ENCODE measurements at places on chromosomes 2 and 18. TPM values are rescaled to one million over a fixed set of nuclear protein-coding genes. Genes with fewer than 3 reads are reported as not detected.

- no peaks in the 10 kb centered on the region for H3K27me3 ChIP-seq
- H3K36me3 ChIP-seq, result no peaks in the 10 kb centered on the region
- H3K27ac ChIP-seq, result no peak overlapping the region
- no peak for DNase-seq
- H3K4me3 ChIP-seq, result no peak overlapping the region
Measured at GRCh38 chr2:31254237-31255203, 20.6 kb downstream of the EHD3 start.

DNA sequence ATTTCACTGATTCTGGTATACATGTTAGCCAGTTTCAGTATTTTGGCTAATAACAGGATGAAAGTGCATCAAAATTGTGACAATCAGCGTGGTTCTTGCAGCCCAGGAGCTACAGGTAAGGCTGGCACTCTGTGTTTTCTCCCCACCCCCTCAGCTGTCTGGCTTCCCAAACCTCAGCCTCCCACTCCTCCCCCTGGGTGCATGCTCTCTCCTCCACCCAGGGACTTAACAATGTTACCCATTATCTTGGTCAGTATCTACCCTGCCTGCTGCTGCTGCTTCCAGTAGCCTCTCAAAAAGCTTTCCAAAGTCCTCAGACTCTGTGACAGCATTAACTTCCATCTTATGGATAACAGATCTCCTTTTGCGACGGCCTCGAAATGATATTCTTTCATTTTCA lies 41.0 kb downstream of the TRABD2A start:
- H3K27ac ChIP-seq, result no peak overlapping the region
- H3K4me3 ChIP-seq, result no peak overlapping the region
- no peaks in the 10 kb centered on the region for H3K4me1 ChIP-seq
- H3K27me3 ChIP-seq, result no peaks in the 10 kb centered on the region
- DNase-seq, result no peak

- H3K4me3 ChIP-seq, result no peak overlapping the region
- no peaks in the 10 kb centered on the region for H3K4me1 ChIP-seq
- no peak overlapping the region for H3K27ac ChIP-seq
- H3K36me3 ChIP-seq, result no peaks in the 10 kb centered on the region
Measured at GRCh38 chr2:49105506-49105905, 48.8 kb downstream of the FSHR start.

Gene CYTIP
- total RNA-seq, result 0.75 TPM

DNA sequence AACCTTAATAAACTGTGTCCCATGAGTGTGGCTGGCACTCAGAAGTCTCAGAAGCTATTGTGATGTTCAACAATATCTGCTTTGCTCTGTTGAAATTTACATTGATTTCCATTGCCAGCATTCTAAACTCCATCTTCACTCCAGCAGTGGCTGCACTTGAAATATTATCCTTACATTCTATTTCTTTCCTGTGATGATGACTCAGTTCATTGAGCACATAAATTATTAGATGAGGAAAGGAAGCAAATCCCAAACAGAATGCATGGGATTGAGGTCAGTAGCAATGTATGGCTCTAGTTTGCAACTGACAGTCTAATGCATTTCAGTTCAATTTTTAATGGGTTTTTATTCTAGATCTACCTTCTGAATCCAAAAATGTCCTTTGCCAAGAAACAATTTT lies 92.4 kb upstream of the TTN start:
- H3K4me1 ChIP-seq, result no peaks in the 10 kb centered on the region
- no peak overlapping the region for H3K27ac ChIP-seq
- no peaks in the 10 kb centered on the region for H3K27me3 ChIP-seq
- no peak for DNase-seq
- no peak overlapping the region for H3K4me3 ChIP-seq
- H3K36me3 ChIP-seq, result peaks cover 4% of the 10 kb centered on the region

GRCh38 chr2:173043476-173043875 lies 32.2 kb upstream of the MAP3K20 start:
- H3K4me1 ChIP-seq, result peaks cover 11% of the 10 kb centered on the region
- no peaks in the 10 kb centered on the region for H3K36me3 ChIP-seq
- DNase-seq, result peak; percentile 73
- no peak overlapping the region for H3K4me3 ChIP-seq

Gene ARHGEF4
- 5.2 TPM for total RNA-seq

Gene KCNS3
- 2.3 TPM for total RNA-seq

Gene LIMS3
- total RNA-seq, result 5.4 TPM

DNA sequence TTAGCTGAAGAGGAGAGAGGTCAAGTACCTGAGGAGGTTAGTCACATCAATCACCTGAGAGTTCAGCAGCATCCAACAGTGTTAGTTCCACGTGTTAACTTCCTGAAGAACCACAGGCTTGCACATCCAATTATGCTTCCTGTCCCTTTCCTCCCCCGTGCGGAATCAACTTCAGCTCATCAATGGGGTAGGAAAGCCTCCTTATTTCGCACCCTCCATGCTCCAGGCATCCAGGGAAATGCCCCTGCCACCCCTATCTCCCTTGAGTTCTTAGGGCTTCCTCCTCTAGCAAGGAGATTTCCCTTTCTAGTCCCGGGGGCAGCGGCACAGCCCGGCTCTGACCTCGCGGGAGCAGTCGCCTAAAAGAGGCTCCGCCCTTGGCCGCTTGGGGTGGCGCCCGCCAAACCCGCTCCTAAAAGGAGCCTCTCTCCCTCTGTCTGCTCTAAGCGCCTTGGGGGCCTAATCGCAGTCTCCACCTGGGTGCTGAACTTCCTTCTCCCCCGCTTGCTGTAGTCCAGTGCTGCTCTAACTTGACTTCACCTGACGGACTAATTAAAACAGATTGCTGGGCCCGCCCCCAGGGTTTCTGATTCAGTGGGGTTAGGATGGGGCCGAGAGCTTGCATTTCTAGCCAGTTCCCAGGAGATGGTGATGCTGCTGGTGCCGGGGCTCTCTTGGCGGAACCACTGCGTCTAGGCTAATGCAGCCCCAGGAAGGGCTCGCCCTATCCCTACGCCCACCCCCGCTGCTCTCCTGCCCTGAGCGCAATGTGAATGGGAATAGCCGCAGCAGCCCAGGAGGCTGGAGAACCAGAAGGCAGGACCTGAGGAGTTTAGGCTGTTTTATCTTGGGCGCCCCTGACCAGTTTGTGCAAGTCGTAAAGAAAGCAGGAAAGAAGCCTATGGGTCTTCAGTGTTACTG lies 3.4 kb upstream of the TET3 start:
- DNase-seq, result peak; percentile 25
- H3K4me3 ChIP-seq, result peak overlapping the region; percentile 2
- H3K27ac ChIP-seq, result no peak overlapping the region

DNA sequence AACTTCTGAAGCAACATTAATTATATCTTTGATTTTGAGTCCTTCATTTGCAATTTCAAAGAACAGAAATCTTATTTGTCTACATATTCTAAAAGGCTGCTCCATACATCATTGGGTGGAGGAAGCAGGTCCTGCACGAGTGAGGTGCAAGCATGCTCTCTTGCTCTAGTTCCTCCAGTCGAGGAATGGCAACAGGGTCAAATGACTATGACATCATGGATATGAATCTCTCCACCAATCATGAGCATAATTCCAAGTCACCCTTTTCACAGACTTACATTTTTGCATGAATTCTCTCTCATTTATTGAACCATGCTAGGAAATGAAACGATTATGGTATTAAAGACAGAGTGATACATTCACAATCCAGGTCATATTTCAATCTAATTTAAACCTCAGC lies 608.8 kb upstream of the SOX11 start:
- DNase-seq, result no peak
- no peaks in the 10 kb centered on the region for H3K4me1 ChIP-seq
- no peak overlapping the region for H3K27ac ChIP-seq
- H3K36me3 ChIP-seq, result no peaks in the 10 kb centered on the region

GRCh38 chr18:63091671-63092364 lies 227.8 kb downstream of the BCL2 start:
- no peak overlapping the region for H3K27ac ChIP-seq
- no peak for DNase-seq
- no peaks in the 10 kb centered on the region for H3K36me3 ChIP-seq
- no peaks in the 10 kb centered on the region for H3K4me1 ChIP-seq
- no peaks in the 10 kb centered on the region for H3K27me3 ChIP-seq
- H3K4me3 ChIP-seq, result no peak overlapping the region

DNA sequence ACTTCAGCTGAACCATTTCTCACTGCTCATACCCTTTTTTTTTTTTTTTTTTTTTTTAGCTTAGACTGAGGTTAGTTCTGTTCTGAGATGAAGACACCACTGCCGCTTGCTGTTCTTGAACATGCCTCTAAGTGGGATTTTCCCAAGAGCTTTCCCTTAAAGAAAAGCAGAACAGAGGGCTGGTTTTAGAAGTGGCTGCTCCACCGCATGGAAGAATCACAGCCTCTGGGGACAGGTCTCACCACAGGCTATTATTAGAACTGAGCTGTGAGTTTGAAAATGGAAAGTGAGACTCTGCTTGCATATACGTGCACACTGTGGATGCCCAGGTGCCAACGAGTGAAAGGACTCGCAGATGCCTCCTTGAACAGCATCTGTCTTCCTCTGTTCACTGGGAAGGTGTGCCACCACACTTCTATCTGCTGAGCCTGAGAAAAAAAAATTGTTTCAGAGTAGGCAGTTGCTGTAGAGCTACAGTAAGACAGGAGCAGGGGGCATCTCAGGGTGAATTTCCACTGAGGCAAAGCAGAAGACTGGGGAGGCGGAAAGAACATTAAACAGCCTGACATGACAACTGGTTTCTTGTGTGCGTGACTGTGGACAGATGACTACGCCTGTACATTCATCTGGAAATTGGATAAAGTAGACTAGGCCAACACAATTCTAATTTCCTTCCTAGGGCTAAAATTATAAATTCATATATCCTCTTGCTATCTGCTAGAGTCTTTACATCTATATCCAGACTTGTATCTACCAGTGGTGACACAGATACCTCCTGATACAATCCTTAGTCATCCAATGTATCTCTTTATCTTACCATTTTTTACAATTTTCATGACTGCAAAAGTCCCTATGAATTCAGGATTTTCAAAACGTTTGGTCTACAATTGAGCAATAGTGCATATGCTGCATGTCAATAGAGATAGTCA lies 1045.7 kb upstream of the CELF4 start:
- no peak overlapping the region for H3K4me3 ChIP-seq
- H3K27me3 ChIP-seq, result no peaks in the 10 kb centered on the region
- no peak for DNase-seq
- no peaks in the 10 kb centered on the region for H3K36me3 ChIP-seq
- no peak overlapping the region for H3K27ac ChIP-seq

DNA sequence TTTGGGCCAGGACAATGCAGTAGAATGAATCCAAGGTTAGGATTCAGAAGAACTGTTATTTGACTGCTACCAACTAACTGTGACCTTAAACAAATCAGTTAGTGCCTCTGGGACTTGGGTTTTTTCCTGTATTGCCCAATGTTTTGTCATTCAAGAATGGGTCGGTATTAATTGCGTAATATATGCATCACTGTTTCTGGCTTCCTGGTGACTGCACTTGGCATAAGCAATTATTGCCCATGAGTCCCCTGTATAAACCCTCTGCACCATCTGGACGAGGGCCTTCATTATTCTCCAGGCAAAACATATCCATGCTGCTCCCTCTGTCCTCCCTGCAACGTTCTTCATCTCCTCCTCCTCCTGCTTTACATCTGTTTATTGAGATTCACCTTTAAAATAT lies 255.8 kb upstream of the LRRTM1 start:
- H3K4me3 ChIP-seq, result no peak overlapping the region
- H3K27ac ChIP-seq, result no peak overlapping the region
- H3K27me3 ChIP-seq, result no peaks in the 10 kb centered on the region
- H3K4me1 ChIP-seq, result no peaks in the 10 kb centered on the region

DNA sequence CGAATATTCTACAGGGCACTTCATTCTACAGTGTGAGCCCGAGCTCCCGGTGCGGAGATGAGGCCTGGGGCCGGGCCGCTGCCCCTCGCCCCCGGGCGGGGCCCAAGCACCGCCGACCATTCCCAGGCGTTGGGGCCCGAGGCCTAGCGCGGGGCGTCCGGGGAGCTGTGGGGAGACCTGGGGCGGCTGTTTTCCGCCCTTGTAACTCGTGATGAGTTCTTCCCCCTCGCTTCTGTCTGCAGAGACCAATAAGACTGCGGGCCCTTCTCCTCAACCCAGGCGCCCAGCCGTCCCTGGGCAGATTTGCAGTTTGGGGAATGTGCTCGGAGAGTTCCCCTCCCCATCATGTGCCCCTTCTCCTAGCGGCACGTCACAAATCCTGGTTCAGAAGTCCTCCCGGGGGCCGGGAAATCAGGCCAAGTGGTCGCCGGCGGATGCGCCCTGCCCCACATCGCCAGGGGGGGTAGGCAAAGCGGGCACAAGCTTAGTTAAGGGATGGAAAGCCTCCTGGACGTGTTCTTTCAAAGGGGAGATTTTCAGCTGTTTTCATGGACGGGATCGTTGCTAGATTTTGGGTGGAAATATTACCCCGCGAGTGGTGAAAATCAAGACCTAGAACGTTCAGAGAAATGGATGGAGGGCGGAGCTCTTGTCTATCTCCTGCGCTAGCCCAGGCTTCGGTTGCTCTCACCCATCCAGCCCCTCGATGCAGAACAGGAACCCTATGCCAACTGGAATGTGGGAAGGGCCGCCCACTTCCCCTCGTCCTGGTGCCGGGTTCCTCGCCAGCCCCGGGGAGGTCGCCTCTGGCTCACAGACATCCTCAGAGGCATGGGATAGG lies 18.8 kb upstream of the HAAO start:
- H3K4me1 ChIP-seq, result peaks cover 18% of the 10 kb centered on the region
- H3K27ac ChIP-seq, result peak overlapping the region; percentile 100
- no peaks in the 10 kb centered on the region for H3K36me3 ChIP-seq
- peak; percentile 66 for DNase-seq
- peak overlapping the region; percentile 59 for H3K4me3 ChIP-seq
- H3K27me3 ChIP-seq, result no peaks in the 10 kb centered on the region

Gene TUBB8B
- total RNA-seq, result not detected

Gene HOXD11
- not detected for total RNA-seq

DNA sequence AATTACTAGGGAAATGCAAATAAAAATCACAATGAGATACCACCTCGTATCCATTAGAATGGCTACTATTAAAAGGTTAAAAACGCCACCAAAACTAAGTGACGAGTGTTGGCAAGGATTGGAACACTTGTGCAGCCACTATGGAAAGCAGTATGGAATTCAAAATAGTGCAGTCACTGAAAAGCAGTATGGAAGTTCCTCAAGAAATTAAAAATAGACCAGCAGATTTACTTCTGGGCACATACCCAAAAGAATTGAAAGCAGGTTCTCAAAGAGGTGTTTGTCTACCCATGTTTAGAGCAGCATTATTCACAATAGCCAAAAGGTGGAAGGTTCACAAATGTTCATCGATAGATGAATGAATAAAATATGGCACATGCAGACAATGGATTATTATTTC lies 149.7 kb upstream of the STON1 start:
- H3K36me3 ChIP-seq, result peaks cover 17% of the 10 kb centered on the region
- H3K27ac ChIP-seq, result no peak overlapping the region
- DNase-seq, result no peak
- no peaks in the 10 kb centered on the region for H3K4me1 ChIP-seq

Gene BCL11A
- total RNA-seq, result 30.5 TPM

- H3K4me3 ChIP-seq, result no peak overlapping the region
- no peak overlapping the region for H3K27ac ChIP-seq
- no peaks in the 10 kb centered on the region for H3K36me3 ChIP-seq
- no peaks in the 10 kb centered on the region for H3K27me3 ChIP-seq
- H3K4me1 ChIP-seq, result no peaks in the 10 kb centered on the region
- DNase-seq, result no peak
Measured at GRCh38 chr18:78017869-78018268, 768.2 kb downstream of the GALR1 start.
